ENCODE measurements at places on chromosomes 16 and 17.
A peak's percentile ranks its signal among the peaks of the same experiment; 100 is the strongest.

DNA sequence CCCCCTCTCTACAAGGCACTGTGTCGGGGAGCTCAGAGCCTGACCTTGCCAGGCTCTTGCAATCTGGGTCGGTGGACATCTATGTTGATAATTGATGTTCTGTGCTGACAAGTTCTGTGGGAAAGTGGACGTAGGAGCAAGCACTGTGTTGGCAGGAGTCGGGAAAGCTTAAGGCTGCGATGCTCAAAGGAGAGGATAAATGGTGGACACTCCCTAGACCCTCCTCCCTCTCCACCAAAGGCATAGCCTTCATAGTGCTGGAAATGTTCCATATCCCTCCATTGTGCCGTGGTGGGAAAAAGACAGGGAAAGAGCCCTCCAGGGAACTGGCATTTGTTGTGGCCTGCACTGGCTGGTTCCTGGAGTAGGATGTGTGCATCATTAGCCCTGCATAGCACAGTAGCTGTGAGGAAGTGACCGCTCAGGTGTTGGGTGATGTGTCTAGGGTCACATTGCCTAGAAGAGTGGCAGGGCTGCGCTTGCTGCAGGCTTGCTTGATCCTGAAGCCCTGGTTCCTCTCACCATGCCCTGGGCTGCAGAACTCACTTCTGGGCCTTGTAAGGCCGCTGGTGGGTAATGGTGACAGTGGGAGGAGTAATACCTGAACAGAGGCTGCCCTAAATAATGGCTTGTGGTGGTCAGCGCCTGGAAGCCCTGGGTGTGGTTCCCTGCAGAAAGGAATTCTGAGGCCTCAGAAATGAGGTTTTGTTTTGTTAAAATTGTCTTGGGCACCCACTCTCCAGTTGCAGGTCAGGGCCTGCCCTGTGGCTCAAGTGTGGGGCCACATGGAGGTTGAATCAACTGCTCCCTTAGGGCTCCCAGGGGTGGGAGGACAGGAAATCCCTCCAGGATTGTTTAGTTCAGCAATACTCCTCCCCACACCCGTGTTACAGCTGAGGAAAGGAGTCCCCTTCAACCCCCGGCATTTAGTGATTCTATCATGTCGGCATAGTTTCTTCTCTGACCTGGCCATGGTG, 62.6 kb downstream of the KSR1 start:
- no peak for DNase-seq

DNA sequence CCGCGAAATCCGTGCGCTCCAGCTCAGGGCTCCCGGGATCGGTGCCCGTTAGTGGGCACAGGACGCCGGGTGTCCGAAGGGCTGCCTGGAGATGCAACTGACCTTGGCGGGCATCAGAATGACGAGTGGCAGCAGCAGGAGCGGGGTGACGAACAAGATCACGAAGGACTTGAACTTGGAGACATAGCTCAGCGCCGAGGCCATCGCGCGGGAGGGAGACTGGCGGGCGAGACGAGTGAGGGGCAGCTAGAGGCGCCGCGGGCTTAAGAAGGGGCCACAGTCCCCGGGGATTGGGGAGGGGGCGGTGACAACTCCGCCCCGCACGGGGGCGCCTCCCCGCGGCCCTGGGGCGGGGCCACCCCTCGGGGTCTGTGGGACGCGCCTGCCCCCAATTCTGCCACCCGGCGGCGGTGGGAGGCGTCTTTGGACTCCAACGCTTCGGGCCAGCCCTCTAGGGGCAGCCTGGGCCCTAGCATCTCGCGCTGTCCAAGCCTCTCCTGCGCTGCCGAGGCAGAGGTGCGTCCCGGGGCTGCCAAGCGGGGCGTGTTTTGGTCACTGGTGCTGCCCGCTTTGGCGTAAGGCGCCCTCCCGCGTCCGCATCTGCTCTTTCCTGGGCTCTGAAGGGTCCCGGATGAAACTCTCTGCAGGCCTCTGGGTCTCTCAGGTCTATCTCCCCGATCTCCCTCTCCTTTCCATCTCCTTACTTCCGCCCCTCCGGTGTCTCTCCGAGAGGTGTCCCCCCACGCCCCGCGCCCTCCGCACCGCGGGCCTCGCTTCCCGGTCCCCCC, at the start of gene SLC13A5:
Gene SLC13A5 (minus strand): TSS at position 240 of the 788 bp plus-strand sequence. CDS start 36 bp downstream, at position 204.
- no peak for DNase-seq

DNA sequence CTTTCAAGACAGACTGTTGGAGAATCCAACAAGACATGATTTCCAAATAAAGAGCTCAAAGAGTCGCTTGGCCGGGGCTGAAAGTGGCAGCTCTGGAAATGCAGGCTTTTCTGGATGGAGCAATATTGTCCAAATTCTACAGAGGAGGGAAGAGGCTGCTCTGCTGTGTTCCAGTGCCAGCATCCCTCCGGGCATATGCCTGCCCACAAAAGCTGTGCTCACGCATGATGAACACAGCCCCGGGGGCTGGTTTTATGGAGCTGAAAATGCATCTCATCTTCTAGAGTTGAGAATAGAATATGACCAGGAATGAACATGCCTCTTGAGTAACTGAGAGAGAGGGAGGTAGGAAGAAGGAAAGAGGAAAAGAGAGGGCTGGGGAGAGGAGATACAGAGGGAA, 74.7 kb upstream of the TOX3 start:
- DNase-seq, result no peak

DNA sequence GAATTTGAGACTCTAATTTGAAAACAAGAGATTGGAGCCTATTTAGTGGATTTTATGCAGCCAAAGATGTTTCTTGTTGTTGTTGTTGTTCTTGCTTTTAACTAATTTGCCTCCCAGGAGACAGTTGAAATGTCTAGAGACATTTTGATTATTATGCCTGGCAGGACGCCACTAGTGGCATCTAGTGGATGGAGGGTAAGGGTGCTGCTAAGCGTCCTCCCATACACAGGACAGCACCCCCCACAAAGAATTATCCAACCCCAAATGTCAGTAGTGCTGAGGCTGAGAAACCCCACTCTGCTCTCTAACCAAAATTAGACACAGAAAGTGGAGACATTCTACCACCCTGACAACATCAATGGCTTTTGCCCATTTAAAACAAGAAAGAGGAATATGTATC, 15.4 kb upstream of the HSBP1 start:
- DNase-seq, result no peak

GRCh38 chr16:66442502-66443268, 15.6 kb downstream of the BEAN1 start:
- no peak for DNase-seq

DNA sequence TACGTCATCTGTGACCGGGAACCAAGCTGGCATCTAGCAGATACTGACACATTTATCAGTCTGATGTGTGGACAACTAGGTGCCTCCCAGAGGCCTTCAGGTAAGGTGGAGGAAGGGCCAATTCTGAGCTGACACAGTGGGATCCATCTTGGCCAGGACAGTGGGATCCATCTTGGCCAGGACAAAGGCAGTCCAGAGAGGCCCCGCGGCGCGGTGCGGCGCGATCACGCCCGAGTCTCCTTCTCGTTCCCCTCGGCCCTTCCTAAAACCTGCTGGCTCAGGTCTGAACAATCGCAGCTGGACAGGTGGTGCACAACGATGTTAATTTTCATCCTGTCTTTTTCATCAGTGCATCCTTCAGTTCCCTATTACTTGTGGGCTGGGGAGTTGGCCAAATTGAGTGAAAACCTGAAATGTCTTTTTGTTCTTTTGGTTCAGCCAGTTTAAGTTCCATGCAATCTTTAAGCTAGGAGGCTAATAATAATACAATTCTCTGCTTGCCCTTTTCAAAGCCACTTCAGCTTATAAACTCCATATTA, 486 bp upstream of the WSB1 start:
- DNase-seq, result no peak

DNA sequence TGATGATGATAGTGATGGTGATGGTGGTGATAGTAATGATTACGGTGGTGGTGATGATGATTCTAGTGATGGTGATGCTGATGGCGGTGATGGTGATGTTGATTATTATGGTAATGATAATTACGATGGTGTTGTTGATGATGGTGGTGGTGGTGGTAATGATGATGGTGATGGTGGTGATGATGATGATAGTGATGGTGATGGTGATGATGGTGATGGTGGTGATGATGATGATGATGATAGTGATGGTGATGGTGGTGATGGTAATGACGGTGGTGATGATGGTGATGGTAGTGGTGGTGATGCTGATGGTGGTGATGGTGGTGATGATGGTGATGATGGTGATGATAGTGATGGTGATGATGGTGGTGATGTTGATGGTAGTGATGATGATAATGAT, 370.0 kb downstream of the CDH13 start:
- no peak for DNase-seq

- DNase-seq, result no peak
Measured at GRCh38 chr17:32102172-32102571, 40.1 kb upstream of the RHOT1 start.

- no peak for DNase-seq
Measured at GRCh38 chr17:33498069-33498468, 205.0 kb upstream of the ASIC2 start.

- DNase-seq, result no peak
Measured at GRCh38 chr17:27349540-27350021, 55.7 kb downstream of the WSB1 start.

DNA sequence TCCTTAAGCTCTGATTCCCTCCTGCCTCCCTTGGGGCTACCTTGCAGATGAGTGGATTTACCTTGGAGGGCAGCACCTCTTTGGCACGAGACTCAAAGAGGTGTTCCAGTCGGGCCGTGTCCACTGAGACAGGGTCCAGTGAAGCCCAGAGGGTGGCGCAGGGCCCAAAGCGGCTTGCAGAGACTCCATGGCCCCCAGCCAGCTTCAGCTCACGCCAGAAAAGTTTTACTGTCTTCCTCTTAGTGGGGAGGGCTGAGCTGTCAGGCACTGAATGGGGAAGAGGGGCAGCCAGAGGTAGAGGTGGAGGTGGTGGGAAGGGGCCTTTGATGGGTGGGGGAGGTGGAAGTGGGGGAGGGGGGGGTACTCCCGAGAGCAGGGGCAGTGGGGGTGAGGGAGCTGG, 6.7 kb downstream of the TMEM208 start:
- DNase-seq, result no peak

DNA sequence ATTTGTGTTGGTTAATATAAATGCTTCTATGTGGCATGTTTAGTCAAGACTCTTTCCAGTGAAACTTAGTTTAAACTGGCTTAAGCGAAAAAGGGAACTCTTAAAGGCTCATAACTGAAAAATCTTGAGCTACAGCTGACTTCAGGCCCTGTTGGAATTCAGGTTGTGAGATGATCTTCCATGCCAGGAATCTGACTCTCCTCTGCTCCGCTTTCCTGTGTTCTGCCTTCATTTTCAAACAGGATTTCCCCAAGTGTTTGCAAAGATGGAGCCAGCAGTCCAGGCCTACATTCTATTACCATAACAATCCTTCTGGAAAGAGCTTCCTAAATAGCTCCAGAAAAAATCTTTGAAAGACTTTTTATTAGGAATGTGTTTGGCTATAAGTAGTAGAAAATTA, 134.9 kb downstream of the NLK start:
- no peak for DNase-seq

DNA sequence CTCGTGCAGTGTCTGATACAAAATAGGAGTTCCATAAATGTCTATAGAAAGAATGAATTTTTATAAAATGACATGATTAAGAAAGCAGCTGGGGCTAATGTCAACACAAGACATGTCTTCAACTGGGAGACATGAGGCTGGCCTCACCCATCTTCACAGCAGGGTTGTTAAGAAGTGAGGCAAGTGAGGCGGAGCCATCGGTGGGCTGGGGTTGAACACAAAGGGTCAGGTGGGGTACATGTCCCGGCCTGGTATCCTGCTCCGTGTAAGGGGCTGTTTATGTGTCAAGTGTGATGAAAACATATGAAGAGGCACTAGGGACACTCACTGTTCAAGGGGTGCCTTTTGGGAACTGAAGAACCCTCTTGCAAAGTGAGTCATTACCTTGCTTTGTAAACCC, 22.1 kb downstream of the CDK5R1 start:
- no peak for DNase-seq

DNA sequence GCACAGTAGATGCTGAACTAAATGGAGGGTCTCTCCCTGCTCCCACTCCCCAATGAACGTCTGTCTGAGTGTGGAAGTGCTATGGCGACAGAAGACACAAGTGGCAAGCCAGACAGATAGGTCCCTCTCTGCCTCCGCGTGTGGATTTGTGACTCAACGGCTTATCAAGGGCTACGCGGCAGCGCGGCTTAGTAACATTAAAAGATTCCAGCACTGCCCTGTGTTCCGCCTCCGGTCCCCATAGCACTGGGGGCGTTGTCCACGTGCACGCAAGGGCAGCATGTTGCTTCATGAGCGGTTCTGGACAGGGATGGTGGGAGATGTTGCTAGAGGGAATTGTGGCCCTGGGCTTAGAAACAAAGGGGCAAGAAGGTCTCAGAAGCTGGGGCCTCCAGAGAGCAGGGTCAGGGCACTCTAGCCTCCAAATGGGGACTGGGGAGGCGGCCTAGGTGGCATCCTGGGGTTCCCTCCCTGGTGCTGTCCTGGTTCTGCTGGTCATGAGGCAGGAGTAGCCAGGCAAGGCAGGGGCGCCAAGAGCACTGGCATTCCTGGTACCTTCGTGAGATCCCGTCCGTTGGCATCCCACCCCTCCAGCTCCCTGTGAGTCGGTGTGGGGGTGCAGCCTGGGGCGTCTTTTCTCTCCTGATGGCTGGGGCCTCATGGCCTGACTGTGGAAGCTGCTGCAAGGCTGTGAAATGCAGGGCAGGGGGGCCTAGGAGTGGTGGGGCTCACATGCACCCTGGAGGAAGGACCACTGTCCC, 9.1 kb downstream of the CRHR1 start:
- DNase-seq, result no peak

- no peak for DNase-seq
Measured at GRCh38 chr16:88669980-88670379, 7.1 kb upstream of the MVD start.

GRCh38 chr16:15434425-15435215, at the start of gene BMERB1:
BMERB1 (plus strand) TSS chr16:15434588; CDS start chr16:15434654, 66 bp downstream.
- peak; percentile 31 for DNase-seq

DNA sequence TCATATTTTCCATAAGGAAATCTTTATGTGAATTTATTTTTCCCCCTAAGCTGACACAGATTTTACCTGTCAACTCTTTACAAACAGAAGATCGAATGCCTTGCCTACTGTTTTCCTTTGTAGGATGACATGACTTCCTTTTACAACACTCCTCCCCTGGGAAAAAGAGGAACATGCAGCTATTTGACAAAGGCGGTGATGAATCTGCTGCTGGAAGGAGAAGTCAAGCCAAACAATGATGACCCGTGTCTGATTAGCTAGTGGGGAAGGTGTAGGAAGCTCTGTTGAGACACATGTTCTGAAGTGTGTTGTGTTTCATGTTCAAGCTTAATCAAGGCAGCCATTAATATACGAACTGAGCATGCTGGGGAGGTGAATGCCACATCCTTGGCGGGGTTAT, 238.0 kb downstream of the PHKB start:
- no peak for DNase-seq

GRCh38 chr16:28164140-28164539, 47.6 kb downstream of the XPO6 start:
- DNase-seq, result no peak

DNA sequence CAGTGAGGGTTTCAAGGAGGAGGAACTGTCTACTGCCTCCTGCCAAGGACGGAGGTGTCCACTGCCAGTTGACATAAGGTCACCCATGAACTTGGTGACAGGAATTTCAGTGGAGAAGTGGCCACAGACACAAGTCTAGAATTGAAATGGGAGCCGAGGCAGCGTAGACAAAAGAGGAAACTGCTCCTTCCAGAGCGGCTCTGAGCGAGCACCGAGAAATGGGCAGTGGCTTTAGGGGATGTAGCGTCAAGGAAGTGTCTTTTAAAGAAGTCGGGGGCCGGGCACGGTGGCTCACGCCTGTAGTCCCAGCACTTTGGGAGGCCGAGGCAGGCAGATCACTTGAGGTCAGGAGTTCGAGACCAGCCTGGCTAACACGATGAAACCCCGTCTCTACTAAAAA, 3.1 kb upstream of the SERPINF1 start:
- no peak for DNase-seq
